Stimulated activated CD8-positive, alpha-beta memory T cell treated with anti-CD3 and anti-CD28 coated beads, Interleukin-12 subunit alpha, Interleukin-12 subunit beta, amount 100 ng/mL, for 1 hour (primary cell): ENCODE measurements at places on chromosomes 6 and 20.
A peak's percentile ranks its signal among the peaks of the same experiment; 100 is the strongest.

- no peak for DNase-seq
Measured at GRCh38 chr6:73610444-73611275, 43.1 kb downstream of the SLC17A5 start.

DNA sequence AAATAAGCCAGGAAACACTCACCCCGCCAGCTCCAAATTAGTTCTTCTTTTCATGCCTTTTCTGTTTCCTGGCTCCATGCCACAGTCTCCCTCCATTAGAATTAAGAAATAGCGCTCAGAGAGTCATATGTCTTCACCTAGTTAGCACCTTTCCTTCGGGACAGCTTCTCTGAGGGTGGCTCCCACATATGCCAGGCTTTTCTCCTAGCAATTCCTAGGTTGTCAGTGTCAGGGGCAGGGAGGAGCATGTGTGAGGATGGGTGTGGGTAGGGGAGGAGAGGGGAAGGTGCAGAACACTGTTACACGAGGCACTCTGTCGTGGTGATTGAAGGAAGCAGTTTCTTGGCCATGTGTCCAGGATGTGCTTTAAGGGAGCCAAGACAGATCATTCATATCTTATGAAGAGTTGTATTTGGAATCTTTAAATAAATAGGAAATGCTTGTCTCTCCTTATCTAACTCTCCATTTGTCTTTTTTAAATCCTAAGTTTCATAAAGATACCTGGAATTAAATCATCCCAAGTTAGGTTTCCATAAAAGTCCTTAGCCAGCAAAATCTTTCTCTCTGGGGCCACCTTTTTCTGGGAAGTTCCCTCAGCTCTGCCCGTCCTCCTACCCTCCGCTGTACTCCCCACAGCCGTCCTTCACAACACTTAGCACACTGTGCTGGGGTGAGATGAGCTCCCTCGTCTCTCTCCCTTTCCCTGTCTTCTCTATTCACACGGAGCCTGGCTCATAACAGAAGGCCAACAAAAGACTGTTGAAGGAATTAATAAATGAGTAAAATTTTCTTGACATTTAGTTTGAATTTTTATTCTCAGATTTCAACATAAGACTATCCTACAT, 361.0 kb downstream of the CD83 start:
- DNase-seq: no peak

DNA sequence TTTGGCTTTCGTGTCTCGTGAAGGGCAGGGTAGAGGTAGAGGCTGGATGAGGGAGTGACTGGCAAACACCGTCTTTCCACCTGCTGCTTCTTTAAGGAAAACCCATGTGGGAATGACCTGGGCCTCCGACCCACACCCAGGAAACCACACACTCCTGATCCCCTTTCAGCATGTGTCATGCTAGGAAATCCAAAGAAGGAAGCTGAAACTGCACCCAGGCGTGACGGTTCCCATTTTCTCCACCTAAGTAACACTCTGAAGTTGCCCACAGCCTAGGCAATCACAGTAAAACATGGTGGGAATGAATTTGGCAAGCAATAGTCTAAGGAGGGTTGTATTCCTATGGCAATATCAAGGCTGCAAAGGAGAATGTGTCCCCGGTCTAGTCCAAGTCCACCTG, 538.4 kb upstream of the NOX3 start:
- no peak for DNase-seq

GRCh38 chr6:160349020-160349441, 853 bp downstream of the SLC22A3 start:
- no peak for DNase-seq

- peak; percentile 5 for DNase-seq
Measured at GRCh38 chr20:18632196-18632789, 44.4 kb downstream of the DTD1 start.

DNA sequence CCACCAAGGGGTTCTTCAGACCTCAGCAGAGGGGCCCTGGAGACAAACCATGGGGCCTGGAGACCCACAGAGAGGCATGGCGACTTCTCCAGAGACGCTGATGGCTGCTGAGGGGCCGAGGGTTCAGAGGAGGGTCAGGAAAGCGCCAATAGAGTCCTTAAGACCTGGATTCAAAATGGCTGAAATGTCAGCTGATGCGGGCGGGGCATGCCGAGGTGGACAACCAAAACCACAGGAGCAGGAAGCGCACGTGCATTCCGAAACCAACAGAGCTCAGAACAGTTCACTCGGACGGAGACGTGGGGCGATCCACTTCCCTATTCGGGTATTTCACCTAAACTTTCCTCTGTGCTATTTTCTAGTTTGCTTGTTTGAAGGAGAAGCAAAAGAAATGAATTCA, 99.9 kb upstream of the RIN2 start:
- no peak for DNase-seq

GRCh38 chr6:104843229-104843628, 16.5 kb downstream of the HACE1 start:
- DNase-seq: no peak

GRCh38 chr6:138576313-138576712, 77.0 kb upstream of the NHSL1 start:
- DNase-seq: no peak

DNA sequence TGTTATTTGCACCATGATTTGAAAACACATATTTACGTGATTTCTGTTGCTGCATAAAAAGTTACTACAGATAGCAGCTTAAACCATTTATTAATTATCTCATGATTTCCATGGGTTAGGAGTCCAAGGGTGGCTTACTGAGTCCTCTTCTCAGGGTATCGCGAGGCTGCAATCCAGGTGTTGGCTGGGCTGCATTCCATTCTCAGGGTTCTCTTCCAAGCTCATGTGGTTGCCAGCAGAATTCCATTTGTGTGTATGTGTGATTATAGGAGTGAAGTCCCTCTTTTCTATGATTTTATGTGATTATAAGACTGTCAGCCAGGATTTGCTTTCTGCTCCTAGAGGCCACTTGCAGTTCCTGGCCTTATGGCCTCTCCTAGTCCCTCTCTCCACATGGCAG, 135.1 kb downstream of the FAM83B start:
- DNase-seq: no peak

GRCh38 chr20:20791664-20792568, 79.5 kb upstream of the RALGAPA2 start:
- DNase-seq: no peak

DNA sequence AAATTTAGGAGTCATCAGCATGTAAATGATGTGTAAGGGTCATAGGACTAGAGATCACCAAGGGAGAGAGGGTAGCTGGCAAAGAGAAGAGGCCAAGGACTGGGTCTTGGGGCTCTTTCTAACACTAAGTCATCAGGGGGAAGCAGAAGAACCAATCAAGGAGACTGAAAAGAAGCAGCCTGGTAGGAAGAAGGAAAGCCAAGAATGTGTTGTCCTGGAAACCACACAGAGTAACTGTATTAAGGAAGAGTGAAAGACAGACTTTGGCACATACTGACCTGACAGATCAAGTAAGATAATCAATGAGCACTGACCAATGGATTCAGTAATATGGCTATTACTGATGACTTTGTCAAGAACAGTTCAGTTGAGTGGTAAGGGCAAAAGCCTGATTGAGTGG, 42.3 kb upstream of the LAMA4 start:
- DNase-seq: no peak

GRCh38 chr6:44662461-44663121, 275.1 kb downstream of the CDC5L start:
- no peak for DNase-seq

GRCh38 chr6:117227245-117227962, 38.0 kb upstream of the VGLL2 start:
- DNase-seq: no peak

DNA sequence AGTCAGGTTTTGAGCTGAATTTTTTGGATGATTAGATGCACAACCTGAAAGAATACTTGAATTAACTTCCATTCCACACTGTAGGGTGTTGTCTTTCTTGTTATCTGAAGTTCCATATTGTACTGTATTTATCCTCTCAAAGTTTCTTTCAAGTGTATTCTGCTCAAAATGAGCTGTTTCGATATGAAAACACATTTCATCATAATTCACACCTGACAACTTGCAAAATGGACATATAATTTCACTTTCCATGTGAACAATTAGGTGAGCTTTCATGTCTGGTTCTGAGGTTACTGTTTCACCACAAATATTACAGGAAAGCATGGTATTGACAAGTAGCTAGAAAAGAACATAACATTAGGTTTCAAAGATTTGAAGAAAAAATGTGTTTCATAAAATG, 1.7 kb downstream of the ZUP1 start:
- no peak for DNase-seq

- no peak for DNase-seq
Measured at GRCh38 chr6:33105916-33106871, 30.4 kb downstream of the HLA-DPB1 start.
